Natural killer cell (primary cell): ENCODE measurements at places on chromosomes 2 and 18. TPM values are rescaled to one million over a fixed set of nuclear protein-coding genes. Genes with fewer than 3 reads are reported as not detected.

- H3K4me3 ChIP-seq, result no peak overlapping the region
- no peak overlapping the region for H3K27ac ChIP-seq
- H3K27me3 ChIP-seq, result no peaks in the 10 kb centered on the region
- H3K36me3 ChIP-seq, result no peaks in the 10 kb centered on the region
- no peaks in the 10 kb centered on the region for H3K4me1 ChIP-seq
Measured at GRCh38 chr2:149826471-149827125, 239.0 kb upstream of the MMADHC start.

- no peaks in the 10 kb centered on the region for H3K4me1 ChIP-seq
- H3K27ac ChIP-seq, result no peak overlapping the region
- peaks cover 60% of the 10 kb centered on the region for H3K36me3 ChIP-seq
- H3K4me3 ChIP-seq, result no peak overlapping the region
Measured at GRCh38 chr2:48508461-48509124, 21.4 kb upstream of the STON1 start.

Gene HOXD1
- 0.12 TPM for total RNA-seq

GRCh38 chr2:199509403-199509802, 51.7 kb upstream of the SATB2 start:
- no peak for DNase-seq
- H3K4me3 ChIP-seq, result no peak overlapping the region
- H3K36me3 ChIP-seq, result no peaks in the 10 kb centered on the region
- no peaks in the 10 kb centered on the region for H3K27me3 ChIP-seq
- no peaks in the 10 kb centered on the region for H3K4me1 ChIP-seq

Gene TEKT4
- not detected for total RNA-seq

Gene VWC2L
- total RNA-seq, result not detected

DNA sequence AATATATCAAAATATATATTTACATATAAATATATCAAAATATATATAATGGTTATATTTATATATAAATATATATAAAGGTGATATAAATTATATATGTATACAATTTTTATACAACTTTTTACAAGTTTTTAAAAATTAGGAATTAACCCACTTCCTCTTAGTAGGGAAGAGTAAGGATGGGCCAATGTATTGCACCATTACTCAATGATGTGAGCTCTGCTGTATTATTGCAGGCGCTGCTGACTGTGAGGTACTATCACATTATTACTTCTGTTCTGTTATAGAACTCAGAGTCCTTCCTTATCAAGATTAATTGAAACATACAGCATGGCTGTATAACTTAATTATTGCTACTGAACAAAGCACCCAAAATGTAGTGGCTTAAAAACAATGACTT, 46.0 kb downstream of the CCDC195 start:
- H3K27me3 ChIP-seq, result no peaks in the 10 kb centered on the region
- no peaks in the 10 kb centered on the region for H3K4me1 ChIP-seq
- DNase-seq, result no peak
- H3K4me3 ChIP-seq, result no peak overlapping the region

DNA sequence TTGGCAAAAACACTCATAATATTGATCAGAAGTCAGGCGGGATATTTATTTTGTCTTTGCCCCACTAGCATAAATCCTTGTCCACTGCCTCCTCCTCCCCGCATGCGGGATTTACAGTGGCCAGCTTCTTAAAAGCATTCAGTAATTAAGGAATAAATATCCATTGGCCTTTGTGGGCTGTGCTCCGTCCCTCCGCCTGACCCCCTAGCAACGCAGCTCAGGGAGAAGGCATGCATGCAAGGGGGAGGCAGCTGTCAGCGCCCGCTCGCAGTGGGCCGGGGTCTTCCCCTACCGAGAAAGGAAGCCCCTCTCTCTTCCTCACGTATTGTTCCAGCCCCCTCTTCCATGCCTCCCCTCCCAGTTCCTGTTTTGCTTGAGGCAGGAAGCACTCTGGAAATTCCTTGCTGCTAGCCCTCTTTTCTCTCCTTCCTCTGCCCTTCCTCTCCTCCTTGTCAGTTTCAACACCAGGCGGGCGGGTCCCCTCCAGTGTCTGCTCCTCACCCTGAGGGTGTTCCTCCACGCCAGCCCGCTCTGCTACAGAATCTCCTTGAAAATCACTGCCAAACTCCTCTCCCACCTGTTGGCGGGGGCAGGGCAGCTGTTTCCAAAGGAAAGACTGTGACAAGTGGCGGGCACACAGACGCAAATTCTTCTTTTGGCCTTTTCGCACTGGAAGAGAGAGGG, 60.1 kb downstream of the GBX2 start:
- no peak for DNase-seq
- no peaks in the 10 kb centered on the region for H3K4me1 ChIP-seq
- no peak overlapping the region for H3K4me3 ChIP-seq
- no peaks in the 10 kb centered on the region for H3K36me3 ChIP-seq
- H3K27me3 ChIP-seq, result no peaks in the 10 kb centered on the region

DNA sequence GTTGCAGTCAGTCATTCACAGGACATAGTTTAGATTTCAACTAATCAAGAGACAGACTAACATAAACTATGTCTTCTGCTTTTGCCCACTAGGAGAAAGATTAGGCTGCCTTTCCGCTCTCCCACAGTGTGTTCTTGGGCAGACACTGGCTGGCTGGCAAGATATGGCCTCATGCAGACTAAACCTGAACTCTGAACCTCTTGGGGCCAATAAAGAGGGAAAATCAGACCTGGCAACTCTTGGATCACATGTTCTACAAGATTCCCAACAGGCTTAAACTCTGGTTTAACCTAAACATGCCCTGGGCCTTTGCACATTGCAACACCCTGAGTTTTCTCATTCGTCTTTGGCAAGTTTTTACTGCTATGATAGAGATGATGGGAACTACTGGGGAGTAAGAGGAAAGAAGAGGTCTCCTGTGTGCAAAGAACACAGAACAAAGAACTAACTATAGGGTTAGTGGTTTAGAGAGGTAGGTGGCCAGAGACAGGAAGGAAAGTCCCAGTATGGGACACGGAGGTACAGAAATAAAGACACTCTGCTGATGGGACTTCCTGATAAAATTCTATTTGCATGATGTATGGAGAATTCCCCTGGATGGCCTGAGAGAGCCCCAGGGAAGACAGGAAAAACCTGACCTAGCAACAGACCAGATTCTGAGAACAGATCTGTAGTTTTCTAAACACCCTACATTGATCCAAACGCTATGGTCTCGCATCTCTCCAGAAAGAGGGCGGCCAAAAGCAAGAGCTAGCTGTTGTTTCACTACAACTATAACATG, 2.0 kb upstream of the ATRAID start:
- H3K4me1 ChIP-seq, result peaks cover 14% of the 10 kb centered on the region
- H3K4me3 ChIP-seq, result no peak overlapping the region
- H3K27me3 ChIP-seq, result no peaks in the 10 kb centered on the region
- no peak overlapping the region for H3K27ac ChIP-seq
- DNase-seq, result no peak

Gene BCL2
- total RNA-seq, result 33.4 TPM

Gene IL36A
- not detected for total RNA-seq

GRCh38 chr2:23464905-23465537, 80.0 kb downstream of the KLHL29 start:
- no peaks in the 10 kb centered on the region for H3K27me3 ChIP-seq
- no peak overlapping the region for H3K27ac ChIP-seq
- no peak overlapping the region for H3K4me3 ChIP-seq
- H3K36me3 ChIP-seq, result no peaks in the 10 kb centered on the region
